ENCODE measurements at places on chromosomes 13 and 19. TPM values are rescaled to one million over a fixed set of nuclear protein-coding genes. Genes with fewer than 3 reads are reported as not detected.

DNA sequence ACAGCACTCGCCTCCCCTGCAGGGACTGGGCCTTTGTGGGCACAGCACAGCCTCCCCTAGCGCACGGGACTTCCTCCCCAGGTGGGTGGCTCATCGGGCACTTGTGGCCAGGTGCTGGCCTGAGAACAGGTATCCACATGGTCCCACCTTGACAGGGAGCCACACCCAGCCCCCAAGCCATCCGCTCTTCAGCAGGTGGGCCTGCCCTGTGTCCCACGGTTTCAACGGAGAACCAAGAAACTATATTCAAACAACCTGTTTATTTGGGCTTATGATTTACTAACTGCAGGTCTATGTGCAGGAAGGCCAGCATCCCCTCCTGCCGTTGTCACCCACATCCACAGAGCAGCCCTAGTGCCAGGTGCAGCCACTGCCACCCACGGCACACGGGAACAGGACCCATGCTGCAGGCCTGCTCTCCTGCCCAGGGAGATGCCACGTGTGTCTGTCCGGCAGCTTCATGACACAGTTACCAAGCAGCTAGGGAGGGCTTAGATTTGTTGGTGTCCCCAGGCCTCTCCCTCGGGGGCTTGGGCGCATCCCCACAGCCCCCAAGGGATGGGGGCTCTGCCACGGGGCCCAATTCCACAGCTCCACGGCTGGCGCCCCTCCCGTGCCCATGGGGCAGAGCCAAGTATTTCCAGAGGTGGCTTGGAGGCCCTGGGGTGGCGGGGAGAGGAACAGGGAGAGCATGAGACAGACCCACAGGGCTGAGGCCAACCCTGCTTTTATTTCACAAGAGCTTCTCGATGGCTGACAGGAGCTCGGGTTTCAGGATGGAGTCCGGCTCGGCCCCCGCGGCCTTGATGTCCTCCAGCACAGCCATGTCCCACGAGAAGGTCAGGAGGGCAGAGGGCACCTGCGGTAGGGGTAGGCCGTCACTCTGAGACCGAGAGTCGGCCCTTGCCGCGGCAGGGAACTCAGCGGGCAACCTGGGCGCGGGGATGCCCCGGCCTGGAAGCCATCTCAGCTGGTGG is 12.5 kb downstream of the UBXN6 start:
- no peaks in the 10 kb centered on the region for H3K27me3 ChIP-seq
- H3K36me3 ChIP-seq = peaks cover 90% of the 10 kb centered on the region
- peak; percentile 8 for DNase-seq
- H3K27ac ChIP-seq = no peak overlapping the region
- no peaks in the 10 kb centered on the region for H3K4me1 ChIP-seq

DNA sequence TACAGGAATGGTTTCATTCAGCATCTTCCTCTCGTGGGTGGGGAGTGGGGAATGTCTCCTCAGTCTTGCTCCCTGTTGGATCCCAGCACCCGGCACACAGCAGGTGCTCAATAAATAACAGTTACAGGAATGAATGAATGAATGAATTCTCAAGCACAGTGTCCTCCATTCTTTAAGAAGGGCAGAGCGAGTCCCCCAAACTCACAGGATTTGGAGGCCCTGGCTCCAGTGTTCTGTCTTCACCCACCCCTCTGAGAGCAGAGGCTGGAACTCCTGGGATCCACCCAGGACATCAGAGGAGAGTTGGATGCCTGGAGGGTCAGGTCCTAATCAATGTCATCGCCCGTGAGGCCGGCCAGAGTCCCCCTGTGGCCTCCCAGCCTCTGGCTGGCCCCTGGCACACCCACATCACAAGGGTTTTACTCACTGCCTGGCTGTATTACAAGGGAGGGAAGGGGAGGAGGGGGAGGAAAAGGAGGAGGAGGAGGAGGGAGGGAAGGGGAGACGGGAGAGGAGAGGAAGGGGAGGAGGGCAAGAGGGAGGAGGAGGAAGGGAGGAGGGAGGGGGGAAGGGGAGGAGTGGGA is 8.7 kb upstream of the CREB3L3 start:
- H3K27ac ChIP-seq = no peak overlapping the region
- no peaks in the 10 kb centered on the region for H3K36me3 ChIP-seq
- H3K4me1 ChIP-seq = peaks cover 7% of the 10 kb centered on the region
- H3K27me3 ChIP-seq = no peaks in the 10 kb centered on the region
- peak; percentile 47 for DNase-seq

DNA sequence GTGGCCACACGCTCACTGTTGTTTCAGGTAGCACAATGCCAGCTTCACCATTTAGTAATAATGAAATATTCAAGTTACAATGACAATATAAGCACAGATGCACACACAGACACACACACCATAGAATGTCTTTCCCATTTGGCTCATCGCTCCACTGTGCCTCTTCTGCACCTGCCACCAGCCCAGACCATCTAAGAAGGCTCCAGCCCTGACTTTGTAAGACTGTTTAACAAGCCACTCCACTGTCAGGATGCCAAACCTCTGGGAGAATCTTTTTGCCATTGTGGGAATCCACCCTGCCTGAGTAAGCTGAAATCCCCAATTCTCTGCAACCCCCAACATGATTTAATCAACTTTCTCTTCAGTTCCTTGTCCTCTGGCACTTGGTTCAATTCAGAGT is 60.6 kb downstream of the LHFPL6 start:
- no peaks in the 10 kb centered on the region for H3K4me1 ChIP-seq
- no peak overlapping the region for H3K27ac ChIP-seq
- no peak overlapping the region for H3K4me3 ChIP-seq

KIR2DL4 gene
- not detected for total RNA-seq

DNA sequence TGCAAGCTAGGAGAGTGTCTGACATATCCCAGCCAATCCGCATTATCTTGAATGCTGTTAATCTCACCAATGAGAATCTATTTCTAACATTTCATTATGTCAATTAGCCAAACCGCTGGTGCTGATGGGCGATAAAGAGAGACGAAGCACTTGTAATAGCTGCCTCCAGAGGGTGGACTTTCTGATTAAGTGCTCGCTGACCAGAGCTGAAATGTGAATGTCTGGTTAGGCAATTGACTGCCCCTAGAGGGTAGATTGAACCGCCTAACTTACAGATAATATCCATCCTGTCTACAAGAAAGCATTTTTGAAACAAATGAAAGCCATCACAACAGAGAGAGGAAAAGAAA is 552 bp upstream of the GRWD1 start:
- peak; percentile 79 for DNase-seq
- no peaks in the 10 kb centered on the region for H3K27me3 ChIP-seq
- peak overlapping the region; percentile 84 for H3K27ac ChIP-seq
- peak overlapping the region; percentile 97 for H3K4me3 ChIP-seq
- peaks cover 16% of the 10 kb centered on the region for H3K4me1 ChIP-seq

DNA sequence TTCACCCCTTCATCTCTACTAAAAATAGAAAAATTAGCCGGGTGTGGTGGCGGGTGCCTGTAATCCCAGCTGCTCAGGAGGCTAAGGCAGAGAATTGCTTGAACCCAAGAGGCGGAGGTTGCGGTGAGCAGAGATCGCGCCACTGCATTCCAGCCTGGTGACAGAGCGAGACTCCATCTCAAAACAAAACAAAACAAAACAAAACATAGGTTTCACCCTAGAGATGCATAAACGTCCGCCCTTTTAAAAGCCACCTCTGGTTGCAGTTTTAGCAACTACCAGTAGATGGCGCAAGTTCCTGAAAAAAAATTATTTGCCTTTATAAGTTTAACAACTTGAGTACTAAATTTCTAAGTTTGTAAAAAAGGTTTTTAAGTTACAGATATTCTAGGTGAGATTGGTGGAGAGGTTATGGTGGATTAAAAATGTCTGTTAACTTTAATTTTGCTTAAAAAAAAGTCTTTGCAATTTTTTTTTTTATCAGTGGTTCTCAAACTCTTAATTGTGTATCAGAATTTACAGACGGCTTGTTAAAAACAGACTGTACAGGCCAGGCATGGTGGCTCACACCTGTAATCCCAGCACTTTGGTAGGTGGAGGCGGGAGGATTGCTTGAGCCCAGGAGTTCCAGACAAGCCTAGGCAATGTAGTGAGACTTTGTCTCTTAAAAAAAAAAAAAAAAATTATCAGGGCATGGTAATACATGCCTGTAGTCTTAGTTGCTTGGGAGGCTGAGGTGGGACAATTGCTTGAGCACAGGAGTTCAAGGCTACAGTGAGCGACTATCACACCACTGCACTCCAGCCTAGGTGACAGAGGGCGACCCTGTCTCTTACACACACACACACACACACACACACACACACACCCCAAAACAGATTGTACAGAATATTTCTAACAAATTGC is 42.1 kb downstream of the NAA16 start:
- H3K4me3 ChIP-seq = no peak overlapping the region
- H3K27me3 ChIP-seq = no peaks in the 10 kb centered on the region
- DNase-seq = peak; percentile 32
- peaks cover 36% of the 10 kb centered on the region for H3K36me3 ChIP-seq

DNA sequence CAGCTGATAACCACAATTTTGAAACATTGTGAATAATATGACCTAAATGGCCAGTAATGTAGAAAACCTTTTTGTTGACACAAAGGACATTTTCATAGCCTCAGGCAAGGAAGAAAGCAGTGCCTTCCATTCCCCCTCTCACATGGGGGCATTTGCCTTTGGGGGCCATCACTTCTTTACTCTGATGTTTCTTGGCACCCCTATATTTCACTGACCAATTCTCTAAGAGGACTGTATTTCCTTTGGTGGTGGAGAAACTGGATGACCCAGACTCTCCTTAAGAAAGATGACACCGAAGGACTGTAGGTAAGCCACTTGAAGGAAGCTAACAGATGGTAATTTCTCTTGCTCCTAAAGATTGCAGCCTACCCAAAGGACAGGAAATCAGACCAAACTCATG is 254.6 kb downstream of the DCLK1 start:
- H3K27me3 ChIP-seq = no peaks in the 10 kb centered on the region
- H3K4me1 ChIP-seq = no peaks in the 10 kb centered on the region
- DNase-seq = no peak
- H3K27ac ChIP-seq = no peak overlapping the region
- H3K36me3 ChIP-seq = no peaks in the 10 kb centered on the region

DNA sequence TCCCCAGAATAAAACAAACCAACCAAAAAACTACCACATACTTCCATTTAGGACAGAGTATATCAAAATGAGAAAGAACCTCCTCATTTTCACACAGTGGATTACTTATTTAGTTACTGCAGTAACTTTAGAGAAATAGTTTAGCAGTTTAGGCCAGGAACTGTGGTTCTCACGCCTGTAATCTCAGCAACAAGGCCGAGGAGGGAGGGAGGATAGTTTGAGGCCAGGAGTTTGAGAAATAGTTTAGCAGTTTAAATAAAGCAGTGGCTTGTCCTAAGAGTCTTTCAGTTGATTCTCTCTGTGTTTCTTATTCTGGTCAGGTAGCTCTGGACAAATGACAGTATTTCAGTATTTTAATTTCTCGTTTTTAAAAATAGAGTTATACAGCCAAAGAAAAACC is 9.4 kb downstream of the HMGB1 start:
- H3K36me3 ChIP-seq = peaks cover 17% of the 10 kb centered on the region
- no peak overlapping the region for H3K27ac ChIP-seq
- no peaks in the 10 kb centered on the region for H3K27me3 ChIP-seq
- DNase-seq = no peak
- H3K4me3 ChIP-seq = no peak overlapping the region

DNA sequence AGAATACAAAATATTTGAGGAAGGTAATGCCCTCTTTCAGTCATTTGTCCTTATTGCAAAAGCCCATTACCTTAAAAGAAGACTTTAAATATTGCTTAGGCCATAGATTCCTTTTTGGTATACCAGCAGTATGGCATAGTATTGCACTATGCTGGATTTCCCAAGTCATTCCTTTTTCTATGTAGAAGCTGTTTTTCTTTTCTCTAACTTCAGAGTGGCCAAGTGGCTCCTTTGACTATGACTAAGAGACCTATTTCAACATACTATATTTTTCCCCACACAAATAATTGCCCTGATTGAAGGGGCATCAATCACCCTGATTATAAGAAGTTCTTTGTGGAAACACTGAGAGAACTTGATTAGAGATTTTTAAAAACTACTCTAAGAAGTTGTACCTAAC is 68.6 kb downstream of the UFM1 start:
- H3K27ac ChIP-seq = no peak overlapping the region
- no peaks in the 10 kb centered on the region for H3K27me3 ChIP-seq
- no peak for DNase-seq
- H3K4me1 ChIP-seq = no peaks in the 10 kb centered on the region
- no peaks in the 10 kb centered on the region for H3K36me3 ChIP-seq

SHISA7 gene
- 0.34 TPM for total RNA-seq

DNA sequence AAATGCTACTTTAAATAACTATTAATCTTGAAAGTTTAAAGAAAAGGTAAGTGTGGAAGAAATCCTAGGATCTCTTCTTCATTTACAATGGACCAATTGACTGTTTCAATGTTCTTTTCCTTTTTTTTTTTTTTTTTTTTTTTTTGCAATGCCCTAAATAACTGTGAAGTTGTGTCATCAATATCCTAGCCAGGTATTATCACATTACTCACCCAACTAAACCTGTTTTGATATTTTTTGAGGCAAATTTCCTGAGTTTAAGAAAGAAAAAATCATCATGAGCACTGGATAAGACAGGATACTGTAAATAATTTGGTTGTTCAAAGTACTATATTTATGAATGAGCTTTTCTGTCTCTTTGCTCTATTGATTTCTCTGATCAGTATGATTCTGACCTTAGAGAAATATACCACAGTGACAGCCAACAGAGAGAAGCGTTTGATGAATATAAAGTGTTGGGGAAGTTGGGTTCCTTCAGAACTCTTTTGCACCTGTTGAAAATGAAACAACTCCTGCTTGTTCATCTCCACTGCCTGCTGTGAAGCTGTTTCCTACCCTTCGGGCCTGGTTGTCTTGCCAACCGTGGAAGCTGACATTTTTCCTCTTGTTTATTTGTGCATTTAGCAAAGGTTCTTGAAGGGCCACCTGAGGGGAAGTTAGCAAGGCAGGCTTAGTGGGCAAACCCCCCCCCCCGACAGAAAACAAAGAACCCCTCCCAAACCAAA is 1220.5 kb upstream of the SLC10A2 start:
- DNase-seq = no peak
- no peaks in the 10 kb centered on the region for H3K4me1 ChIP-seq
- no peak overlapping the region for H3K27ac ChIP-seq
- no peak overlapping the region for H3K4me3 ChIP-seq
- no peaks in the 10 kb centered on the region for H3K36me3 ChIP-seq
- no peaks in the 10 kb centered on the region for H3K27me3 ChIP-seq

AZU1 gene
- 1.7 TPM for total RNA-seq

C19orf38 gene
- total RNA-seq = 0.29 TPM

GRCh38 chr13:100529666-100530377 is 58.8 kb downstream of the GGACT start:
- no peak for DNase-seq
- no peaks in the 10 kb centered on the region for H3K36me3 ChIP-seq
- H3K4me1 ChIP-seq = no peaks in the 10 kb centered on the region
- H3K27ac ChIP-seq = no peak overlapping the region
- H3K4me3 ChIP-seq = no peak overlapping the region

TMEM59L gene
- total RNA-seq = not detected

ZNF160 gene
- total RNA-seq = 11.6 TPM

- no peaks in the 10 kb centered on the region for H3K36me3 ChIP-seq
- H3K4me1 ChIP-seq = peaks cover 3% of the 10 kb centered on the region
- peak overlapping the region; percentile 17 for H3K4me3 ChIP-seq
- DNase-seq = peak; percentile 55
- H3K27ac ChIP-seq = no peak overlapping the region
- H3K27me3 ChIP-seq = 0 out of 3 replicates have a peak, but pooled peaks cover 2% of the 10 kb centered on the region
Measured at GRCh38 chr13:30395192-30396158, 26.8 kb upstream of the UBE2L5 start.

ATP8A2 gene
- total RNA-seq = not detected

Data from K562 (cell line).